ENCODE measurements at places on chromosomes 12 and 14. TPM values are rescaled to one million over a fixed set of nuclear protein-coding genes. Genes with fewer than 3 reads are reported as not detected.
A peak's percentile ranks its signal among the peaks of the same experiment; 100 is the strongest.

- no peak for DNase-seq
These were observed 57.6 kb downstream of the SSPN start for GRCh38 chr12:26252946-26253345.

- no peak for DNase-seq
These were observed 123.5 kb upstream of the DYRK2 start for GRCh38 chr12:67524861-67525616.

DNA sequence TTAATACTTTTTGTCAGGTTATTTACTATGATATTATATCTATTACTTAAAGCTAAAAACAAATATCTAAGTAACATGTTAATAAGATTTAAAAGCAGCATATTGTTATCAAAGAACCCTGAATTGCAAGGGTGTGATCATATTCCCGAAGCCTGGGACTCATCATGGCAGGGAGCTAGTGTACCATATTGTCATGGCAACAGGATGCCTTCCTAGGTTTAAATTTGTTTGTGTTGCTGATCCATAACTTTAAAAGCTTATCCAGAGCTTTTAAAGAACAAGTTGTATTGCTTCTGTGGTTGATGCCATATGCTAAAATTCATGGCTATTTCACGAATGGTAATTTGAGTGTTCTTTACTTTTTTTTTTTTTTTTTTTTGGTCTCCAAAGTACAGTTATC, 500.5 kb downstream of the NAV3 start:
- DNase-seq, result no peak

DNA sequence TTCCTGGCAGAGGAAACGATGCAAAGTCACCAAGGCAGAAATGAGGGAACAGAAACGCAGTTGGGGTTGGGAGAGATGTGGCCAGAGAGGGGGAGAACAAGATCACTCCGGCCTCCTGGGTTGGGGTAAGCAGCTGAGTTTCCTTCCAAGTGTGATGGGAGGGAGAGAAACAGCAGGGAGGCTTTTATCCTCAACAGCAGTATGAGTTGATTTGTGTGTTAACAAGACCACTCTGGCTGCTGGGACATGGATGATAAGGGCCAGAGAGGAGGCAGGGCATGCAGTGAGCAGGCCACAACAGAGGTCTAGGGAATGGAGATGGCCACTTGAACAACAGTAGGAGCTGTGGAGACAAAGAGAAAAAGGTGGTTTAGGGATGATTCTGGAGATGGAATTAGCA, 66.8 kb downstream of the GLRX5 start:
- no peak for DNase-seq

IFI27 gene
- total RNA-seq, result 186 TPM

- DNase-seq, result no peak
These were observed 714.6 kb downstream of the DIO2 start for GRCh38 chr14:79496701-79497100.

CCDC177 gene
- not detected for total RNA-seq

DNA sequence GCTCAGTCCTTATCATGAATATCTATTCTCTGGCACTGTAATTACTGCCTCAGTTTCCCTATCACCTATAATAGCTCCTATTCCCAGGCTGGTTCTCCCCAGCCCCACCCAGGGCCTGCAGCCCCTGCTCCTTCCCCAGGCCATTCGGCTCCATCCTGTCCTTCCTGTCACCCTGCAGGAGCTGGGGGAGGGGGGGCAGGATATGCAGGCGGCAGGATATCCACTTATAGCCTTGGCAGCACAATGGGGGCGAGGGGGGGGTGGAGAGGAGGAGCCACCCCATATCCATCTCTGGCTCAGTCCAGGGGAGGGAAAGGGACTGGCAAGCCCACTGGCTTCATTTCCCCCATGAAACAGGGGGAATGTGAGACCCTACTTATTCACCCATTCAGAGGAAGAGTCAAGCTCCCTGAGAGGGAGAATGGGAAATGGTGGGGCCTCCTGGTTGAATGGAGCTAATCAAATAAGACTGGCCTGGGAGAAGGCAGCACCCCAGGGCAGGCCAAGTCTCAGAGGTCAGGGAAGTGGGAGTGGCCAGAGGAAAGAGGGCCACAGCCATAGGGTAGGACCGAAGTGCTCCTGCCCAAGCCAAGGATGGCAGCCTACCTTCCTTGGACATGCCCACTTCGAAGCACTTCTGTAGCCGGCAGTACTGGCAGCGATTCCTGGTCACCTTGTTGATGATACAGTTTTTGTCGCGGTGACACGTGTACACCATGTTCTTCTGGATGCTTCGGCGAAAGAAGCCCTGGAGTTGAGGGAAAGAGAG, 7.8 kb upstream of the ITGB7 start:
- DNase-seq, result no peak

DNA sequence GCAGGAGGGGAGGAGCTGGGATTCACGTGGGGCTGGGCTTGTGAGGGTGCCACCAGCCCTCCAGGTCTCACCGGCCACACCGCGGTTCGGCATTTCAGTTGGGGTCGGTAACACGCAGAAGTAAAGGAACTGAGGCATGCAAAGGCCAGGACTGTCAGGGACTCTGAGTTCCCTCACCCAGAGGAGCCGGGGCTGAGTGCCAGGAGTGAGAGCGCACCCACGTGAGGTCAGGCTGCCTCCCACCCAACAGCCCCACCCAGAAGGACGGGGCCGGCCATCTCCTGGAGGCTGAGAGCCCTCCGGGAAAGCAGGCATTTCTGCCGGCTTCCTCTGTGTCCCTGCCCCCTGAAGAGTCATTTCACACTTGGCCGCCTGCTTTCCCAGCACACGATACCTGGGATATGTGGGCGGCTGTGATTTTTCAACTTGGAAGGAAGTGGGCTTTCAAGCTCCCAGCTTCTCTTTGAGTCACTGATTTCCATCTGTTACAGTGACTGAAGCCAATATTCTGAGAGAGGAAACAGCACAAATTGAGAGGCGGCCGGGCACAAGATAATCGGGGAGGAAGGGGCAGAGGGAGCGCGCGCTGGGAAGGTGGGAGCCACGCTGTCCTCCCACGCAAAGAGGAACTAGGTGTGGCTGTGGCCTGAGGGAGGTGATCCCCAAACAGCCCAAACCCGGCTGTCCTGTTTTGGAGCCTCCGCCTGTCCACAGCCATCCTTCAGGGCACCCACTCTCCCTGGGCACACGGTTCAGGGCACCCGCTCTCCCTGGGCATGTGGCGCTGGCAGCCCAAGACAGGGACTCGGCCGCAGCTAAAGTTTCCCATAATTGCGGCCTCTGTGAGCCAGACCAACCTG, 19.0 kb downstream of the GALNT9 start:
- no peak for DNase-seq

- DNase-seq, result no peak
These were observed 258.1 kb downstream of the EGLN3 start for GRCh38 chr14:33692762-33693161.

- DNase-seq, result no peak
These were observed 6.6 kb upstream of the KRT18 start for GRCh38 chr12:52942066-52942900.

DNA sequence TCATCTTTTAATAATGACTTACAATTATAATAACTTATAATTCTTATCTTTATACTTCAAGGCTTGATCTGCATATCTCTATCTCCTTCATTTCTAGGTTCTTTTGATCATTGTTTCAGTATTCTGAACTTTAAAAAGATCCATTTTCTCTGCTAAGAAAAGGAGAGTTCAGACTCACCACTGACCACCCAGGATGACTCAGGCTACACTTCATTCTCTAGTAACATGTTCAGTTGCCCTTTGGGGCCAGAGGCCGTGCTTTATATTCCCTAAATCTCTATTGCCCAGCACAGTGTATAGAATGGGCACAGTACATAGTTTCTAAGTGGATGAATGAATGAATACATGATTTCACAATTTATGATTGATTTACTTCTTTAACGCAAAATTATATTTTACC, 268.7 kb downstream of the AKAP6 start:
- DNase-seq, result no peak

DLK1 gene
- not detected for total RNA-seq

DNA sequence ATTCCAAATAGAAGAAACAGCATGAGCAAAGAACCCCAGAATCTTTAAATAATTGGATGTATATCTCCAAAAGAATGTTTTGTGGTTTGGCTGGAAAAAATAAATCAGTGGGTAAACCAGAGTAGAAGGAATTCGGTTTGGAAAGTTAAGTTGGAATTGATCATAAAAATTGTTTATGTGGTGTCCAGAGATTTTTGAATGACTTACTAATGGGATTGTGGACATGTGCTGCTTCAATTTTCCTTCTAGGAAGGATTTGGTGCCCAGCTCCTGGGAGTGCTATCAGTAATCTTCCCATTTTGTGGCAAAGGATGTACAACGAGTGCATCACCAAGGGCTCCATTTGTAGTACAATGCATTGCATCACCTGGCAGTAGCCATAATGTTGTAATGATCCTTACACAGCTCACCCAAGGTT, 224.8 kb downstream of the SLC16A7 start:
- no peak for DNase-seq

DNA sequence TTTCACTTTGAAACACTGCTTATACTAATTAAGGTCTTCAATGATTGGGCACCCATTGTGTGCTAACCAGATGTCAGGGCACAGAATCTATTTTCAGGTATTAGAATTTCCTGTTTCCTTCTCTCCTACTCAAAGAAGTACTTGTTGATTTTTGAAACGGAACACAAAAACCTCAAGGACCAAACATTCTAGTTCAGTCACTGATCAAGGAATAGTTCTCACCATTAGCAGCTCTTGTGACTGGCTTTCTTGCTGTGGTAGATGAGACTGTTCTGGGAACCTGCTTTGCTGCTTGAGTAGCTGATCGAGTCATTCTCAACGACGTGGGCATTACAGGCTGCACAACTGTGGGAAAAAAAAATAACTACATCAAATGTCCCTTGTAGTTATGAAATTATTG, 11.0 kb downstream of the DLGAP5 start:
- no peak for DNase-seq

- DNase-seq, result no peak
These were observed at the start of gene LYZ for GRCh38 chr12:69348162-69348938. LYZ (plus strand) TSS chr12:69348381; CDS start chr12:69348409, 28 bp downstream.

RAD51AP1 gene
- 45.6 TPM for total RNA-seq

- peak; percentile 36 for DNase-seq
These were observed 21.1 kb downstream of the TMBIM6 start for GRCh38 chr12:49762468-49762847.

DNA sequence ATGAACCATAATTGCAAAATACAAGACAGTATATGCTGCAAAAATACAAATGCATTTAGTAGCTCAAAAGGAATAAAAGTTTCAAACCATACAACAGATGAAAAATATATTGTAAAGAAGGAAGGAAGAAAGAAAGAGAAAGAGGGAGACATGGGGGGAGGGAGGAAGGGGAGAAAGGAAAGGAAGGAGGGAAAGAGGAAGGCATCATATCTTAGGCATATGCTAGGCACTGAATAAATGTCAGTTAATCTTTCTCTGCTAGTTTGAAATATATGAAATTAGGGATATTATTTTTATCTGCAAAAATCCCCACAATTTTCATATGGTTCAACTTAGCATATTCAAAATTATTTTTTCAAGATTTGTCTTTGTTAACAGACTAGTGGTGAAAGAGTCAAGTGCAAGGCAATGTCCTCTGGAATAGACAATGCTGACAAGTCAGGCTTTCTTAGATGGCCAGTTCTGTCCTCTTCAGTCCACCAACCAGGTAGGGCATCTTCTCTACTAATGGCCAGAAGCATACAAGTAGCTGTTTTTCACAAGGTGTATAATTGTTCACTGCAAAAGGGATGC, 506.4 kb downstream of the PRKD1 start:
- no peak for DNase-seq

DNA sequence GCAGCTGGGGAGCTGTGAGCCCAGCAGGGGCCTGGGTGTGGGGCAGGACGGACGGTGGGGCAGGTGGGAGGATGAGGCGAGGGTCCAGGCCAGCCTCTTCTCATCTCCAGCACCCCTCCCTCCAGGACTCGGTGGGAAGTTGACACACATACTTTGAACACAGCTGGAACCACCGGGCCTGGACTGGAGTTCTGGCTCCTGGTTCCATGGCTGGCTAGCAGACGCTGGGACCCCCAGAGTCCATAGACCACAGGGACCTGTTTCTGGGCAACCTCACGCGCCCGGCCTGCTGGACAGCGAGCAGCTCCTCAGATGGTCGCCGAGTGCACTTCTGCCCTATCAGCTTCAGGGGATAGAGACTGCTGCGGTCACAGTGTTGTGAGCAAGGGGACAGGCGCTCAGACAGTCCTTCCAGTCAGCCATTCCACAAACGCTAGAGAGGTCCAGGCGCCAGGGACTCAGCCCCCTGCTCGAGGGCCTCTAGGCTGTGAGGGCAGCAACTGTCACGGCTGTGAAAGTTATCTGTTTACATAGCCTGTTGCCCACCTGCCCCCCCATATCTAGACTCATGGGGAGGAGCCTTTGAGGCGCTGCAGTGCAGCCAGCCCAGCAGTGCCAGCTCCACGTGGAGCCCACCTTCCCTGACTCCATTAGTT, 25.2 kb downstream of the TCHP start:
- DNase-seq, result no peak

DNA sequence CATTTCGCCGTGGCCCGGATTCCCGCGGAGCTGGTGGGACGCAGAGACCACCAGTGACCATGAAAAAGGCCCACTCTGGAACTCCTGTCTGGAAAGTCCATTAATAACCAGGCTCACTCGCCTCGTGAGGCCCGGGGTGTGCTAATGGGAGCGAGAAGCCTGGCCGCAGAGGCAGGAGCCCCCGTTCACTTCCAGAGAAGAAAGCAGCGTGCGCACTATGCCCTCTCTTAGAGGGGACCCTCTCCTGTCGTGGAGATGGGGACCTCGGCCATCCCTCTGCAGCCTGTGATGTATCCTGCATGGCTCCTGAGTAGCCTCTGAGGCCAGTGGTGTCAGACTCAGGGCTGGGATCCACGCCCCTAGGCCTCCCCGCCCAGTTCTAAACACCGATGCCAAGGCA, 134.1 kb upstream of the VRK1 start:
- no peak for DNase-seq

DNA sequence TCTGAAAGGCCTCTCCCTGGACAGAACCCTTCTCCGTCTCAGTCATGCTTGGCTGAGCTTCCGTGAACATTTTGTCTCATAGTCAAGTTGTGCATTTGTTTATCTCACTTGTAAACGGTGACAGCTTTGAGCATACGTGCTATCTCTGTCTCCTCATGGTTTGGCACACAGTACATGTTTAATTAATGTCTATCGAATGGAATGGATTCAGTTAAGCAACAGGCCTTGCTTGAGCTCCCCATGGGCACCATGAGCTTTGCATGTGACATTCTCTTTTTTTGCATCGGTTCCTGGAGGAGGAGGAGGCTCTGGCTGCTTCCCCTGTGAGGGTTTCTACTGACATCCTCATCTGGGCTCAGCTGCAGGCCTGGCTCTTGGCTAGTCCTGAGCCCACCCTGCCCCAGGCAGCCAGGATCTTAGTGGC, 80.0 kb downstream of the PRIMA1 start:
- DNase-seq, result no peak

C12orf50 gene
- not detected for total RNA-seq

DNA sequence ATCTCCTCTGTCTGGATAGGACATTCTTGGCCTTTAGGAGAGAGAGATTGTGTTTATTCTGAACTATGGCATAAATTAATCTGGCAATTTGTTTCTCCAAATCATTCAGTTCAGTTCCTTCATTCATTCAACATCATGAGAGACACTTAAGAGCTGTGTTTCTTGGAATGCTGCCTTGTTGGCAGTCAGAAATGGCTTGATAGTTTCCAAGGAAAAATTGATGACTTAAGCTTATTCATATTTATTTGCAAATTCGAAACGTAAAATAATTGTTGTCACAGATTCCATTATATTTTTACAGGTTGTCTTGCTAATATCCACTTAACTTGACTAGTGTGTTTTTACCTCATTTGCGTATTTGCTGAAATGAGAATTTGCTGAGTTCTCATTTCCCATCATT, 393.0 kb downstream of the C12orf75 start:
- DNase-seq, result no peak

Measured in activated CD4-positive, alpha-beta memory T cell treated with anti-CD3 and anti-CD28 coated beads, Interleukin-2, amount 10 ng/mL, durations not matched to agents 7 days and 5 days (primary cell).